Left cardiac atrium (tissue), 4 donors: ENCODE measurements at places on chromosomes 5 and 9. TPM values are rescaled to one million over a fixed set of nuclear protein-coding genes. Genes with fewer than 3 reads are reported as not detected.
A peak's percentile ranks its signal among the peaks of the same experiment; 100 is the strongest.

- DNase-seq, result no peak
These were observed 55.3 kb downstream of the MAPKAP1 start for GRCh38 chr9:125651576-125652232.

DNA sequence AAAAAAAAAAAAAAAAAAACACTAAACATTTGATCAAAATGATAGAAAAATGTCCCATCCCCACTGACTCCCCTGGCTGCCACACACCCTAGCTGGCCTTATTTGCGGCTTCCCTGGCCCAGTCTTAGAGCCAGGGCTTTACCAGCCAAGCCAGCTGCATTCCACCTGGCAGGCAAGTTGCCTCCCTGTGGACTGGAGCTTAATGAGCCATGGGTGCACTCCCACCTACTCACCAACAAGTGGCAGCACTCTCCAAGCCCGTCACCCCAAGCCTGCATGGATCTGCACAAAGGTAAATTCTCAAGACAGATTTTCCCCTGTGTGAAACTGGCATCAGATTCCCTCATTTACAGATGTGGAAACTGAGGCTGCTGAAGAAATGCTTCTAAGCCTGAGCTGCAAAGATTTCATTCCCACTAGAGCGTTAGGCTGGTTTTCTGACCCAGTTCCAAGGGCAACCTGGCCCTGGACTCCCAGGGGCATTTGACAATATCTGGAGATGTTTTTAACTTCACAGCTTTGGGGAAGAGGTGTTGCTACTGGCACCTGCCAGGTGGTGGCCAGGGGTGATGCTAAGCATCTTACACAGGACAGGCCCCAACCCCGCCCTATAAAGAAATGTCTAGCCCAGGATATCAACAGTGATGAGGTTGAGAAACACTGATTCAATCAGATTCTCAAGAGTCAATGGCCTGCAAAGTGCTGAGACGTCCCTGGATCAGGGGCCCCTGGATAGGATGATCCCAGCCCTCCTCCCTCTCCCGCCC, 21.9 kb upstream of the VDAC1 start:
- no peak for DNase-seq

DNA sequence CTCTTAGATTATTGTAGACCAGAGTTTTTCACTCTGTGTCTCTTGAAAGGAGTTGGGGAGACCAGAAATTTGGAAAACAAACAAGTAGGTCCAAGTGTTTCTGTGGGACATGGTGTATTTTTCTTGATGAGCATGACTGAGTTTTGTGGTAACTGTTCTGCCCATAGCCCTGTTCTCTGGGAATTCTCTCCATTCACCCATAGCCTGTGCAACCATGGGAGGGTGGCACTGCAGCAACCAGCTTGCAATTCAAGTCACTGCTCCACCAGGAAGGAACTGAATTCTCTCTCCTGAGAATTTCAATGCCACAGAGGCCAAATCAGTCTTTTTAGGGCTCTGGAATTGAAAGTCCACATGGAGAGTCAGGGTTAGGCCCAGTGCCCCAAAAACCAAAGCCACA, 475.3 kb upstream of the TRPC7 start:
- DNase-seq, result no peak

- no peak for DNase-seq
These were observed 29.9 kb downstream of the LHX3 start for GRCh38 chr9:136174779-136175615.

DNA sequence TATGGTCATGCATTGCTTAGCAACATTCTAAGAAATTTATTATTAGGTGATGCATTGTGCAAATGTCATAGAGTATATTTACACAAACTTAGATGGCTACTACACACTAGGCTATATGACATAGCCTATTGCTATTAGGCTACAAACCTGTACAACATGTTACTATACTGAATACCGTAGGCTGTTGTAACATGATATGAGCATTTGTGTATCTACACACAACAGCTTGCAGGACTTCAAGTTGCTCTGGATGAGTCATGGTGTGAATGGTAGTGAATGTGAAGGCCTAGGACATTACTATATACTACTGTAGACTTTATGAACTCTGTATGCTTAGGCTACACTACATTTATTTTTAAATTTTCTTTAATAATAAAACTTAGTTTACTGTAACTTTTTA, 107.2 kb upstream of the MAMDC2 start:
- DNase-seq, result no peak

GRCh38 chr5:206406-206805, 11.5 kb downstream of the CCDC127 start:
- peak; percentile 42 for DNase-seq

Gene GFI1B
- 0.12 TPM for total RNA-seq

- DNase-seq, result no peak
These were observed 21.4 kb upstream of the CEP78 start for GRCh38 chr9:78214492-78214891.

Gene CD14
- total RNA-seq, result 107 TPM

GRCh38 chr9:97703437-97704344, 6.6 kb upstream of the XPA start:
- no peak for DNase-seq

DNA sequence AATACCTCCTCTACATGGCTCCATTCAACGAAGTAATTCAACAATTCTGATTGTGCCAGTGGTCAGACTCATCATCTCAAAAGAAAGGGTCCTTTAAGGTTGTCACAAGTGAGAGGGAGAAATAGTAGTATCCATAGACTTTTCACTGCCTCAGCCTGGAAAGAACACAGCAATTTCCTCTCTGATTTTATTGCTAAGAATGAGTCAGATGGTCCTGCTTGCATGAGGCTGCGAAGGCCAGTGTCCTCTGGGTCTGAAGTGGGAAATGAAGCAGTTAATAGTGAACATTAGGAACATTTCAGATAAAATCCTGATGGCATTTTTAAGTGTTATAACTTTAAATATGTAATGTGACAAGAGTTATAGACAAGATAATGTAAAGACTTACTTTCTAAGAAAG, 979.0 kb downstream of the EFNA5 start:
- DNase-seq, result no peak

Gene ISL1
- total RNA-seq, result not detected

DNA sequence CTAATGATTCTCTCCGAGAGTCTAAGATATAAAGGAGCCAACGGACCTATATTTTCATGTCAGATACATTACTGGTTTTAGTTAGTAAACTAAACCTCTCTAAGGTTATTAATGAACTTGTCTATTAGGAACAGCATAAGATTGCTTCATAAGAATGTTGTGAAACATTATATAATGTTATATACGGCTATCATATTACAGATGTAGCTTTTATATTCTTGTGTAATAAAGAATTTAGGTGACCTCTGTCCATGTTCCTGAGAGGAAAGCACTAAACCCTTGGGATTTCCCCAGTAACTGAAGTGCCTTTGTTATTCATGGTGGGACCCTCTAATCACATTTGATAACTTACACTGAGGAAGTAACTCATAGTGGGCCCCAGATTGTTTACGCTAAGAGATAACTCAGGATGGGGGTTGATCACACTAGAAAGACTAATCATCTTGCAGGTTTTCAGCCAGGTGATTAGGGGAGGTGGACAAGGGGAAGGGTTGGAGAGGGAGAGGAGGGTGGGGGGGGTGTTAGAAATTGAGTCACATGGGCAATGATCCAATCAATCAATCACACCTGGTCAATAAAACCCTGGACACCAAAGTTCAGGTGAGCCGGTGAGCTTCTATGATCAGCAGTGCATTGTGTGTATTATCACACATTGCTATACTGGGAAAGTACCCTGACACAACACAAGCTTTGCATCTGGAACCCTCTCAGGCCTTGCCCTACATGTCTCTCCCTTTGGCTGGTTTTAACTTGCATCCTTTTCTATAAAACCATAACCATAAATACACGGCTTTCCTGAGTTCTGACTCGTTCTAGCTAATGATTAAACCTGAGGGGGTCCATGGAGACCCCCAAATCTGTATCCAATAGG, 25.8 kb downstream of the ECPAS start:
- DNase-seq, result no peak

DNA sequence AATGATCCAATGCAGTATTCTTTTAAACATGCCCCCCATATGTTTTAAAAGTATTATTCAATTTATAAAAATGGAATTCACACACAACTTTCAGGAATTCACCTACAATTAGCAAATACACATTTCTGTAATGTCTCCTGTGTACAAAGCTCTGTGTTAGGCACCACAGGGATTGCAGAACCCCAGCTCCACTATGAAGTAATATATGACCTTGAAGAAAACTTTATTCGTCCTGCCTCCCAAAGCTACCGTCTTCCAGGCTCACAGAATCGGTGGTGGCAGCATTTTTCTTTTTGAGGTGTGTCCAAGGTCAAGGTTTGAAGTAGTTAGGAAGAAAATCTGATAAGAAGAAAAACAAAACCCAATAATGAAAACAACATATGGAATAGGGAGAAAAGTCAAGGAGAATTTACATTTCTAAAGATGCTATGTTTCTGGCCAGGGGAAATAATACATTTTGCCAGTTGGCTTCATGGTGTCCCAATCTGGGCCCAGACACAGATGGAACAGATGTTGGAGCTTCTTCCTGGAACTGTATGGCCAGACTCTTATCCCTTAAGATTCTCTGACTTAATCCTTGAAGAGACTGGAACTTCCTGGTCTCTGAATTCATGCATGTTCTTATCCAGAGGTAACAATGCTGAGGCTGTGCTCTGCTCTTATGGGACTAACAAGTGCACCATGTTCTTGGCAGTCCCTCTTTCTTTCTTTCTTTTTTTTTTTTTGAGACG, 22.0 kb upstream of the LVRN start:
- DNase-seq, result no peak

Gene NSG2
- not detected for total RNA-seq

GRCh38 chr9:136082496-136083361, 12.4 kb downstream of the NACC2 start:
- DNase-seq, result peak; percentile 20

DNA sequence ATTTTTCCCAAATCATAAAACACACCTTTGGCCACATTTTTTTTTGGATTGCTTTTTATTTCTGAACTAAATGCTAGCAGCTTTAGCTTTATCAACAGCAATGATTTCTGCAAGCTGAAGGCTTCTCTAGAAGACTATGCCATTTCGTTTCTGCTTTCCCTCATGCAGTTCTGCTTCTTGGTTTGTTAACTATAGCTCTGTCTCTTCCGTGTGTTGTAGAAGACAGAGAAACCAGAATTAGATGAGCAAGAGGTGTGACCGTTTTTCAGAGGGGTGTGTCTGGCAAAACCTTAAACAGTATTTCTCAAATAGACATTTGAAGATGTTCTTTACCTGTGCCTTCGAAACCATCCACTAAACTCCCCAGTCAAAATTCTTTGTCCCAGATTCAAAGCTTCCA, 131.5 kb downstream of the ZNF462 start:
- no peak for DNase-seq

Gene OMD
- 8.5 TPM for total RNA-seq

- peak; percentile 24 for DNase-seq
These were observed 1.1 kb downstream of the PTGER4 start for GRCh38 chr5:40680741-40681362.

DNA sequence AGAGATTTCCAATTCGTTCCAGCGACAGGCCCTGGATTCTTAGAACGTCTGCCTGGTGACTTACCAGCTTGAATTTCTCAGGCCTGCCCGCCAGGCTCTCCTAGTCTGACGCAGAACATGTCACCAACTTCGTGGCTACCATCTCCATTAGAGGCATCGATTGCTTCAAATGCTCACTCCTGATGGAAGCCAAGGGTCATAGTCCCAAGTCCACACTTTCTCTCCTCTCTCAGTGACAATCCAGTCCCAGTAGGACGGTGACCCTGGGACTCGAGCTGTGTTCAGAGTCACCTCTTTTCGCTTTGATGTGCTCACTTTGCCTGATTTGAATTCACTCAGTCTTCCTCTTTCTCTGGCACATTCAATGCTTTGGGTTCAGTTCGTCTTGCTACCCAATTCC, 94.8 kb downstream of the GADD45G start:
- DNase-seq, result no peak

DNA sequence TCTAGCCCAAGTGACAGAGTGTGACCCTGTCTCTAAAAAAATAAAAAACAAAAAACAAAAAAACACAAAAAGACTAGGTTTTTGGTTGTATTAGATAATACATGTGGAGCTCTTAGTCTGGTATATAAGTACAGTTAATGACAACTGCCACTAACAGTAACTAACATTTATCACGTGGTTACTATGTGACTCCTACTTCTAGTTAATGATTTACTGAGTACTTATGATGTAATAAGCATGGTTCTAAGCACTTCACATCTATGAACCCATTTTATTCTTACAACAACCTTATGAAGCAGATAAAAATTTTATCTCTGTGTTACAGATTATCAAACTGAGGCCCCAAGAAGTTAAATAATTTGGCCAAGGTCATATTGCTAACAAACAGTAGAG, 6.1 kb upstream of the TMEFF1 start:
- DNase-seq, result no peak
